ENCODE measurements at places on chromosomes 6 and 20. TPM values are rescaled to one million over a fixed set of nuclear protein-coding genes. Genes with fewer than 3 reads are reported as not detected.

MRAP2 gene
- 0.20 TPM for total RNA-seq

GRCh38 chr6:129608886-129609537 is 101.0 kb downstream of the ARHGAP18 start:
- H3K27ac ChIP-seq: no peak overlapping the region
- H3K4me3 ChIP-seq: no peak overlapping the region
- DNase-seq: no peak
- peaks cover 8% of the 10 kb centered on the region for H3K36me3 ChIP-seq
- peaks cover 10% of the 10 kb centered on the region for H3K4me1 ChIP-seq
- no peaks in the 10 kb centered on the region for H3K27me3 ChIP-seq

KIF3B gene
- 27.9 TPM for total RNA-seq

LAMP5 gene
- 2.3 TPM for total RNA-seq

SNX21 gene
- 13.3 TPM for total RNA-seq

- no peak for DNase-seq
- H3K27ac ChIP-seq: no peak overlapping the region
- H3K27me3 ChIP-seq: no peaks in the 10 kb centered on the region
- no peak overlapping the region for H3K4me3 ChIP-seq
Observed at GRCh38 chr6:49563006-49563886, 12.8 kb downstream of the C6orf141 start.

DNA sequence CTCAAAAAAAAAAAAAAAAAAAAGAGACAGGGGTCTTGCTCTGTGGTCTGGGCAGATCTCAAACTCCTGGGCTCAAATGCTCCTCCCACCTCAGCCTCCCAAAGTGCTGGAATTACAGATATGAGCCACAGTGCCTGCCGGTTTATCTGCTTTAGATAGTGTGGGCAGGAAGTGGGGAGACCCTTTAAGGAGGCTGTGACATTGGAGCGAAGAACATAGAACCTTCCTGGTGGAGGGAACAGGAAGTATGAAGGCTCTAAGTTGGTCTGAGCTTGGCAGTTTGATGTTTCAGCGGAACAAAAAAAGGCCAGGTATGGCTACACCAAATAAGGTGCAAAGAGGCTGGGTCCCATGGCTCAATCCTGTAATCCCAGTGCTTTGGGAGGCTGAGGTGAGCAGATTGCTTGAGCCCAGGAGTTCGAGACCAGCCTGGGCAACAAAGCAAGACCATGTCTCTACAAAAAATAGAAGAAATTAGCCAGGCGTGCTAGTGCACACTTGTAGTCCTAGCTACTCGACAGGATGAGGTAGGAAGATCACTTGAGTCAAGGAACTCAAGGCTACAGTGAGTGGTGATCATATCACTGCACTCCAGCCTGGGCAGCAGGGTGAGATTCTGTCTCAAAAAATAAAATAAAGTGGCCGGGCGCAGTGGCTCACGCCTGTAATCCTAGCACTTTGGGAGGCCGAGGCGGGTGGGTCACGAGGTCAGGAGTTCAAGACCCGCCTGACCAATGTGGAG is 8.7 kb upstream of the ZMYND8 start:
- no peak overlapping the region for H3K27ac ChIP-seq
- H3K36me3 ChIP-seq: no peaks in the 10 kb centered on the region
- no peaks in the 10 kb centered on the region for H3K27me3 ChIP-seq
- no peak for DNase-seq

GRCh38 chr6:143755301-143755744 is 77.6 kb downstream of the PHACTR2 start:
- H3K27me3 ChIP-seq: no peaks in the 10 kb centered on the region
- no peak overlapping the region for H3K4me3 ChIP-seq
- DNase-seq: peak; percentile 60
- H3K36me3 ChIP-seq: peaks cover 14% of the 10 kb centered on the region
- H3K27ac ChIP-seq: no peak overlapping the region

All from astrocyte (in vitro differentiated cells and primary cell).